Uterus (tissue), 4 donors: ENCODE measurements at places on chromosomes 11 and 22. TPM values are rescaled to one million over a fixed set of nuclear protein-coding genes. Genes with fewer than 3 reads are reported as not detected.

The MRGPRE gene
- total RNA-seq, result 1.5 TPM

- no peak for DNase-seq
Observed at GRCh38 chr11:33868647-33869461, 23.0 kb downstream of the LMO2 start.

GRCh38 chr11:18203723-18204122, 31.1 kb downstream of the MRGPRX4 start:
- no peak for DNase-seq

GRCh38 chr11:117457835-117458234, 130.2 kb downstream of the CEP164 start:
- DNase-seq, result no peak

DNA sequence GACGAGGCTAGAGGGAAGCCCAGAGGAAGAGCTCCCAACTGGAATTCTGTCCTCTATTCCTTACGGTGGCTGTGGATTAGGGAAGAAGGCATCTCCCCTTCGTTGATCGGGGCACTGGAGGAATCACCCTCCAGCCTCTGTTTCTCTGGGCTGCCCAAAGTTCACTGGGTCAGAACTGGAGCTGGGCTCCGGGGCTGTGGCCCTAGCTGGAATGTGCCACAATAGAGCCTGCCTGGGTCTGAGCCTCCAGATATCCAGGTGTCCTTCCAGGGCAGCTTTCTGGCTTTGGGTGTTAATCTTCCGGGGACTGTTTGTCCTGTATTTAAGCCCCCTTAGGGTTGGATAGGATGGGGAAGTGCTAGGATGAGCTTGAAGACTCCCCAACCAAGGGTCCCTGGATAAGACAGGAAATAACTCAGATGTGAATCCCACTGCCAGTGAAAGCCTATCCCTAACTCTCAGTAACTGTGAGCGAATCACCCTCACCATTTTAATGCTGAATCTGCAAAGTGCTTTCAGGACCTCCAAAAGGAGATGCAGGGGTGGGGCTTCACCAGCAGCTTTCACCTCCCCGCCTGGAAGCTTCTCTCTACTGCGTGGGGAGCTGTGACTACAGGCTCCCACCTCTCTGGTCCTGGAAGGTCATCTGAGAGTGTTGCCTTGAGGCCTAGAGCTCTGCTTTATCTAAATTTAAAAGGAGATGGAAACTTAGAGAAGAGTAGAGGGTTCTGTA, 9.5 kb downstream of the YPEL4 start:
- no peak for DNase-seq

DNA sequence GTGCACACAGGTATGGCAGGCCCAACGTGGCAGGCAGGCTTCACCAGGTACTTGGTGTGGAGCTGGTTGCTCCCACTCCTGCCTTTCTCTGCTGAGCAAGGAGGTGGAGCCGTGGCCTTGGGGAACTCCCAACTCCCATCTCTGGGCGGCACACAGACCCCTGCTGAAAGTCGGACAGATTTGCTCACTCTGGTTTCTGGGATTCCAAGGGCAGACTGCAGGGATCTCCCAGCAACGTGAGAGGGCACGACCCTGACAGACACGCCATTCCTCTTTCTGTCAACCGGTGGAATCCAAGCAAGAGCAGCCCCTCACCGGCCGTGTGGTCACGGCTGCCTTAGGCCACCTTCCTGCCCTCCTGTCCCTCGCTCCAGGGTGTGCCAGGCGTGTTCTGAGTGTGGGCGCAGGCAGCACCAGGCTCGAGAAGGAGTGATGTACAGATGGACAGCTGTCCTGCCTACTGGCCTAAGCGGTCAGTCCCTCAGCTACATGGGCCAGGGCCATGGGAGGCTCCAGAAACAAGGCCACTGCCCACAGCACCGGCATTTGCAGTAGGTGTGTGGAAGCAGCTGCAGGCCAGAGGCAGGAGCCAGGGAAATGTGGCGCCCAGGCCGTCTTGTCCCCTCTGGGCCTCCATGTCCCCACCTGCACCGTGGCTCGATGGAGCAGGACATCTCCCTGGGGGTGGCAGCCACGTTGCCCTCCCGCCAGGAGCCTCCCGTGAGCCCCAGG, 13.7 kb upstream of the PPARA start:
- no peak for DNase-seq

The SCGB1C1 gene
- not detected for total RNA-seq

- DNase-seq, result no peak
Observed at GRCh38 chr22:36197514-36198146, 4.0 kb downstream of the APOL4 start.

The FOSL1 gene
- total RNA-seq, result 2.9 TPM

GRCh38 chr11:43802509-43802908, 78.1 kb upstream of the ALKBH3 start:
- DNase-seq, result no peak

DNA sequence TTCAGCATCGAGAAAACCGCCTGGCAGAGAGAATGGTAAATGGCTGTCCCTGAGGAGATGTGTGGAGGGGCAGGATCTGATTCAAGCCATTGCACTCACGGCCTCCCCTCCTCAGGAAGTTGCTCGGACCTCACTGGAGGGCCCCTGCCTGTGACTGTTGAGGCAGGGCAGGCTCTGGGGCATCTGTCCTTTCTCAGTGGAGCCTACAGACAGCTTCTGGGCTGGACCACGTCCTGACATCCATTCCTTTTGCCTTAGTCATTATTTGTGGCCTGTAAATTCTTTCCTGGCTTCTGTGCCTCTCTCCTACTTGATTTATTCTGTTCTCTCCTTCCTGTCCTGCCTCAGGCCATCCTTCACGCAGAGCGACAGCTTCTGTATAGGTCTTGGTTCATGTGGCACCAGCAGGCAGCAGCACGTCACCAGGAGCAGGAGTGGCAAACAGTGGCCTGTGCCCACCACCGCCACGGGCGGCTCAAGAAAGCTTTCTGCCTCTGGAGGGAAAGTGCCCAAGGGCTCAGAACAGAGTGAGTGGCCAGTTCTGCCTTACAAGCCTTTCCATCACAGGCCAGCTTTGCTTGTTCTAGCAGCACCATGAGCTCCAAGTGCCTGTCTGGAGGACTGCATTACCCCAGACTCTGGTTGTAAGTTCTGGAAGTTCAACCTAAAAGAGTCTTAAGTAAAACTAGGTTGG, 59.6 kb downstream of the PISD start:
- DNase-seq, result peak; percentile 72

The RCOR2 gene
- total RNA-seq, result 11.8 TPM

DNA sequence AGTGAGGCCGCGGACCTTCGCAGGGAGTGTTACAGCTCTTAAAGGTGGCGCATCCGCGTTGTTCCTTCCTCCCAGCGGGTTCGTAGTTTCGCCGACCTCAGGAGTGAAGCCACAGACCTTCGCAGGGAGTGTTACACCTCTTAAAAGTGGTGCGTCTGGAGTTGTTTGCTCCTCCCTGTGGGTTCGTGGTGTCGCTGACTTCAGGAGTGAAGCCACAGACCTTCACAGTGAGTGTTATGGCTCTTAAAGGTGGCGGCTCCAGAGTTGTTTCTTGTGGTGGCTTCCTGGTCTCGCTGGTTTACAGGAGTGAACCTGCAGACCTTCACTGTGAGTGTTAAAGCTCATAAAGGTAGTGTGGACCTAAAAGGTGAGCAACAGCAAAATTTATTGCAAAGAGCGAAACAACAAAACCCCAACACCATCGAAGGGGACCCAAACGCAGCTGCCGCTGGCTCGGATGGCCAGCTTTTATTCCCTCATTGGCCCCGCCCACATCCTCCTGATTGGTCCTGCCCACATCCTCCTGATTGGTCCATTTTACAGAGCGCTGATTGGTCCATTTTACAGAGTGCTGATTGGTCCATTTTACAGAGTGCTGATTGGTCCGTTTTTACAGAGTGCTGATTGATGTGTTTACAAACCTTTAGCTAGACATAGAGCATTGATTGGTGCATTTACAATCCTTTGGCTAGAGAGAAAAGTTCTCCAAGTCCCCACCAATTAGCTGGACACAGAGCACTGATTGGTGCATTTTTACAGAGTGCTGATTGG, 1.2 kb upstream of the TMEM45B start:
- no peak for DNase-seq

- no peak for DNase-seq
Observed at GRCh38 chr11:134504146-134504905, 92.3 kb upstream of the B3GAT1 start.

The WT1 gene
- total RNA-seq, result 52.6 TPM

The CBLIF gene
- total RNA-seq, result not detected

DNA sequence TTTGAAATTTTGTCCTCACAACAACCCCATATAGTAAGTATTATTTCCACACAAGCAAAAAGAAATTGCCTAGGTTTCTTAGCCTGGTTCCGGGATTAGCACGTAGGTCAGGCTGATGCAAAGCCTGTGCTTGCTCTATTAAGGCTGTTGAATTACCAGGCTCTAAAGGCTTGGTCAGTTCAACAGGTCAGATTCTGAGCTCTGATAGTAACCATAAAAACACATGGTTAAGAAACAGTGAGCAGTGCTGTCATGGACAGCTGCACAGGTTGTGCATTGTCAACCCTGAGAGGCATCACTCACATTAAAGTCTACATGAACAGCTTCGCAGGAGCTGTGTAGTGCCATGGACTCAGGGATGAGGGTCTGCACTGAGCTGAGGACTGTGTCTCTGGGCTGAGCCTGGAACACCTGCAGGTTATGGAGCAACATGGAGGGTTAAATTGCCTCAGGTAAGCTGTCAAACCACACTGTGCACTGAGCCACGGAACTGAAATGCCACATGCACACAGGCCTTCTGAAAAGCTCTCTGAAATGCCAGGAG, 98.0 kb downstream of the PIWIL4 start:
- no peak for DNase-seq

DNA sequence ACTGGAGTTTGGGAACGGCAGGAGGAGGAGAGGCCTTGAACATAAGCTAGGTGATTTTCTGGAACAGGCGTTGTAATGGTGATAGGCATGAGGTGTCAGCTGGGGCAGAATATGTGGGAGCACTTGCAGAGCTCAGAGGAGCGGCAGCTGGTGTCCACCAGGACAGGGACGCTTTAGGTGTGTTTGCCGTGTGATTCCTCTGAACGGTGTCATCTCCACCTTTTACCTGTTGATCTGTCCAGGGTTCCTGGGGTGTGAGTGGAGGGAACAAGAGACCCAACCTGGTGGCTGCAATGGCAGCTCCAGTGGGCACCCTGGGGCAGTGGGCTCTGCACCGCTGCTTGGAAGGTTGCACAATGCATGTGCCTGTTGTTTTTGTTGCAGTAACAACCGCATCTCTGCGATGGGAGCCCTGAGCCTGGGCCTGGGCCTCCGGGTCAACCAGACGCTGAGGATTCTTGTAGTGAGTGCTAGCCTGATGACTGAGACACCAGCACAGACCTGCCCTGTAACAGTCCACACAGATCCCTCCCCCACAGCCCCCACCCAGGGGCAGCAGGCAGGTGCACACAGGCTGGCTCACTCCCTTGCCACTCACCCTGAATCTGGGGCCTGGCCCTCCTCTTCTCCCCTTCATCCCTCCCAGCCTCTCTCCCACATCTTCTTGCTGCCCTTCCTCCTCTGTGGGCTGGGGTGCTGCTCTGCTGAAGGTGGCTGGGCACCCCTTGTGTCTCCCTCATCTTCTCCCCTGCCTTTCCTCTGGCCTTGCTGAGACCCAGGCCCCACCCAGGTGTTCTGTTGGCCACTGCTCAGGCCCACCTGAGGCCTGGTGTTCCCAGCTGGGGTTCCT, 9.2 kb downstream of the LRRC74B start:
- peak; percentile 11 for DNase-seq

GRCh38 chr11:108983636-108984420, 319.0 kb downstream of the DDX10 start:
- no peak for DNase-seq
